EL (cell line): ENCODE measurements at places on chromosomes 5 and 9.

- DNase-seq = peak; percentile 35
Observed at GRCh38 chr5:32942225-32942989, 231.3 kb downstream of the NPR3 start.

- DNase-seq = no peak
Observed at GRCh38 chr9:129073404-129073803, 7.5 kb upstream of the DOLPP1 start.

DNA sequence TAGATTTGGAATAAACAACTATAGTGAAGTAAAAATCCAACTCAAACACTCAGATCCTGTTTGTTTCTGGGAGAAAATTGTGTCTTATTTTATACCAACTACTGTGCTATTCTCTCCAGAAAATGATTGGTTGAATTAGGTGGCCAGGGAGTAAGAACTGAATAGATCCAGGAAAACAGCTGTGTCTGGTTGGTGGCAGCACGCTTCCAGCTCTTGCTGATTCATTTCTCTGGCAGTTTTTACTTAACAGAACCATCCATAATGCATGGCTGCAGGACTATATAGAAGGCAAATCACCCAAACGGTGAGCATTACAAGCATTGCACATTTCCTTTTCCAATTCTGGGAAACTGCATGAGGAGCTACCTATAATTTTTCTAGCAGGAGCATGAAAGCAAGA lies 29.5 kb downstream of the DMAC1 start:
- no peak for DNase-seq

- no peak for DNase-seq
Observed at GRCh38 chr5:83249156-83249555, 171.8 kb downstream of the XRCC4 start.

DNA sequence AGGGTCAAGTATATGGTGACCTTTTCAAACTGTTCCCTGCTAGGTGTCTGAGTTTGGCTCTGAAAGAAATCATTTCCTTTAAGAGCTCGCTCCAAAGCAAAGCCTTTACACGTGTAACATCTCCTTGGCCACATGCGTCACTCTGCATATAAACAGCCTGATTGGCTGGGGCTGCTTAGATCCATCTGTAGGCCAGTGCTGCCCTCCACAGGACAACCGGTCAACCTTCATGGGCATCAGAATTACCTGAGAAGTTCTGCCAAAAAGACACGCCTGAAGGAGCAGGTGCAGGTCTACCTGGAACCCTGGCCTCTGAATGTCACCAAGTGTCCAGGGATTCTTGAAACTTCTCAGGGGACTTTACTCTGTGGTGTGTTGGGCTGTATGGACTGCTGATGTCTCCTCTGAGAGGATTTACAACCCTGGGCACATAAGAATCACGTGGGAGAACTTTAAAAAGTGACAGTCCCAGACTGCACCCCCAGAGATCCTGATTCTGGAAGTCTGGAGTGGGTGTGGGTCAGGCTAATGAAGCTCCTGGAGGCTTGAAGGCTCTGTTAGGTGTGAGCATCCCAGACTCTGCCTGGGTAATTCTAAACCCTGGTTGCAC lies 497.6 kb downstream of the GADD45G start:
- peak; percentile 49 for DNase-seq

DNA sequence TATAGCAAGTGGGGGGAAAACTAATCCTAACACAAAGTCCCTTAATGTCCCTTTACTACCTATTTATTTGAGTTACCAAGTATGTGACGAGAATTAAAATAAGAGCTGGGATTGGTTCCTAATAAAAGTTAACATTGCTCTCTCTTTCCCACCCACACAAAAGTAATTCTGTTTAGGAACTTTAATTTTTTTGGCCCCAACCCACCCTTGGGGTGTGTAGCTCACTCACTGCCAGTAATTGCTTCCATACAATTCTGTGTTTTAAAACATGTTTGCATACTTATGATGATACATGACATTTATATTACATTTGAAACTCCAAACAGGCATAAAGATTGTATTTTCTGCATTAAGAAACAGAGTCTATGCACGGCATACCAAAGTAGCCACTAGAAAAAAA lies 106.5 kb downstream of the BNC2 start:
- DNase-seq = no peak

DNA sequence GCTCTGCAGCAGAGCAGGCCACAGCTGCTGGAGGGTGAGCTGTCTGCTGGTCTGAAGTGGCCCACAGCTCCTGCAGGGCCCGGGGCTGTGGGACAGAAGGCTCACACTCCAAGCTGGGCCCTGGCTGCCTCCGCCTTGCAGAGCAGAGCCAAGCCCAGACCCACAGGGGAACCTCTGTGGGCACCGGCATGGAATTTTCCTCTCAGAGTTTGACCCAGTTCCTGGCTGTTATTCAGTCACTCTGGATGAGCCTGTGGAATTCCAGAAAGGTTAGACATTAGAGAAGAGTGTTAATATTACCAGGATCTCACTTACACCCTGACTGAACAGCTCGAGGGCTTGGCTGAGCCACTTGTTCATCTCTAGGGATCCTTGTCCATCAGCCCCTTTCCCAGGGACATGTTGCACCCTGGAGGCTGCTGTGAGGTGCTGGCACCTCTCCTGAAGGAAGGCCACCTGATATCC lies 17.5 kb downstream of the IL9 start:
- no peak for DNase-seq

GRCh38 chr5:38672059-38672788 lies 115.8 kb upstream of the LIFR start:
- peak; percentile 50 for DNase-seq

- no peak for DNase-seq
Observed at GRCh38 chr9:88025411-88026117, 51.2 kb upstream of the CDK20 start.

DNA sequence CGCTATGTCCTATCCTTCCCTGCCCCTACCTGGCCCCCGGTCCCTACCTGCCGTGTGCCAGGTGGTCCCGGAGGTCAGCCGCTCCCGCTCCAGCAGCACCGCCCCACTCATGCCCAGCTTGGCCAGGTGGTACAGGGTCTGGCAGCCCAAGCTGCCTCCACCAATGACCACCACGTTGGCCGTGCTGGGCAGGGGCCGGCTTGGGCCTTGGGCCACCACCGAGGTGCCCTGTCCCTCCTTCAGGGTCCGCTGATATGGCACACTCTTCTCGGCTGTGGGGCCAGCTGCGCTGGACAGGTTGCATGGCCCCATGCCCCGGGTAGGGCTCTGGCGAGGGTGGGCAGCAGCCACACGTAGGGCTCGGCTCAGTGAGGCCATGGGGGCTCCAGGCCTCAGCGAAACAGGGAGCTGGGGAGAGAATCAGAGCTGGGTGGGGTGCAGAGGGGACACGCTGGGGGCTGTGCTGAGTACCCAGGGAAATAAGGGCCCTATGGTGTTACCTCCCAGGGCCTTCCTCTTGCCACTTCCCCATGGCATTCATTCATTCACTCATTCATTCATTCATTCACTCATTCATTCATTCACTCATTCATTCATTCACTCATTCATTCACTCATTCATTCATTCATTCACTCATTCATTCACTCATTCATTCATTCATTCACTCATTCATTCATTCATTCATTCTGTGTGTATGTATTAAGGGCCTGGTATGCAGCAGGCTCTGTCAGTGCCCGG lies 4.2 kb downstream of the SARDH start:
- no peak for DNase-seq

GRCh38 chr5:68257210-68257609 lies 41.7 kb downstream of the PIK3R1 start:
- DNase-seq = no peak

- DNase-seq = no peak
Observed at GRCh38 chr5:1889321-1890065, 6.8 kb upstream of the IRX4 start.

GRCh38 chr9:98978231-98978681 lies 34.5 kb downstream of the COL15A1 start:
- no peak for DNase-seq
